GOT3 (cell line): ENCODE measurements at places on chromosomes 6 and 20.
A peak's percentile ranks its signal among the peaks of the same experiment; 100 is the strongest.

- no peak for DNase-seq
Observed at GRCh38 chr6:114344971-114345275, 2.1 kb upstream of the HS3ST5 start.

DNA sequence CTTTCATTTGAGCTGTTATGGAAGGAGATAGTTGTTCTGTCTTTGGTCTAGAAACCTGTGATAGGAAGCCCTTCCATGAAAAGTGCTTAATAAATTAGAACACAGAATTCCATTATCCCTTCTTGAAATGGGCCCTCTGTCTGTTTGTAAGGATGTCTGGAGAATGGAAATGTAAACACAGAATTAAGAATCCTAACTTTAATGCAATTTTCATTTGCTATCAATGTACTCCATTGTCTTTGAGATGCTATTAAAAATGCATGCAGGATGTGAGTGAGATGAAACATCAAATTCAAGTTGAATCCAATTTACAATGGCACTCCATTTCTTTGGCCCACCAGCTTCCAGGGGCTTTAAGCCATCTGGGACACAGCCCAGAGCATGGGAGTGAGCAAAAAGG lies 13.9 kb upstream of the AARS2 start:
- no peak for DNase-seq

GRCh38 chr20:58512808-58513552 lies 2.2 kb downstream of the APCDD1L start:
- no peak for DNase-seq

DNA sequence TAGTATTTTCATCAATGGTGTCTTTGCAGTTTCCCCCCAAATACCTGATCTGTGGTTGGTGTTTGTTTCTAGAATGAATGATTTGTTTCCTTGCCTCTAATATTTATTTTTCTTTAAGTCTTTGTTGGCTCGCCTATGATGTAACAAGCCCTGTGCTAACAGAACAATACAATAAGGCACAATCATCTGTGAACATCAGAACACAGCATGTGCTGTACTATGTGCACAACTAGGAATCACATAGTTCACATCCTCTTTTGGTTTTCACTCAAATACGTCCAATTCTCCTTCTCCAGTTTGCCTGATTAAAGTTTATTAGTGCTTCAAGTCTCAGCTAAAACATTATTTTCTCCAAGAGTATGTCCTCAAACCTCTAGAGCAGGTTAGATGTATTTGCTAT lies 613.1 kb downstream of the EPHA7 start:
- DNase-seq = no peak

DNA sequence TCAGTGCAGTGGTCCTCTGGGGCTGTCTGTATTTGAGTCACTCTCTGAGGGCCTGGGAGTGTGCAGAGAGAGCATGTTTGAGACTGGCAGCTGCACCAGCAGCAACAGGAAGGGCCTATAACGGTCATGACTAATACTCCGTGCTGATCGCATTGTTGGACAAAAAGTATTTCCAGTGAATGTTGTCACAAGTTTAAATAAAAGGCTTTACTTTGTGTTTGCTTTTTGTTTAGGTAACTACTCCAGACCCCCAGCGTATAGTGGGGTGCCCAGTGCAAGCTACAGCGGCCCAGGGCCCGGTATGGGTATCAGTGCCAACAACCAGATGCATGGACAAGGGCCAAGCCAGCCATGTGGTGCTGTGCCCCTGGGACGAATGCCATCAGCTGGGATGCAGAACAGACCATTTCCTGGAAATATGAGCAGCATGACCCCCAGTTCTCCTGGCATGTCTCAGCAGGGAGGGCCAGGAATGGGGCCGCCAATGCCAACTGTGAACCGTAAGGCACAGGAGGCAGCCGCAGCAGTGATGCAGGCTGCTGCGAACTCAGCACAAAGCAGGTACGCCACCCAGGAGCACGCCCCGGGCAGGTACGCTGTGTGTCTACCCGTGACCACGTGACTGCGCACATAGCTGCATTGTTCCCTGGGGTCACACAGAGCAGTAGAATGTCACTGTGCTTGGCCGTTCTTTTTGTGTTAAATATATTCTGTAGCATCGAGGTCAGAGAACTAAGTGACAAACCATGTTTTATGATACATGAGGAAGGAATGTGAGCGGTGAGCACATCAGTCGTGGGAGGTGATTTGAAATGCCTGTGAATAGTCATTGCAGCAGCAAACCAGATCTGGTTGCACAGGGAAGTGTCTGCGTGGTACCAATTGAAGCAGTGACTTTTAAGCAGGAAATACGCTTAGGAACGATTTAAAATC lies 174.7 kb downstream of the TMEM242 start:
- peak; percentile 31 for DNase-seq

GRCh38 chr20:59564171-59564570 lies 40.2 kb upstream of the PHACTR3 start:
- no peak for DNase-seq

DNA sequence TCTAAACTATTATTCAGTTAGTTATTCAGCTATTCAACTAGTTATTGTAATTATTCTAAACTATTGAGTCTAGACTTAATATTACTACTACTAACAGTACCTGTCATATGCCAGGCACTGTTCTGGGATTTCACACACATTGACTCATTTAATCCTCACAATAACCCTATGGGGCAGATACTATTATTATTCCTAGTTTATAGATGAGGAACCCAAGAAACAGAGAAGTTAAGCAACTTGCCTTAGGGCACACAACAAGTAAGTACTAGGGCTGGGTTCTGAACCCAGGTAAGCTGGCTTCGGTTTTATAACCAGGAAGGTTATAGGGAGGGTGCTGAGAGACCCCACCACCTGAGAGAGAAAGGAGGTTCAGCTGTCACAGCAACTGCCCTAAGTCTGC lies 7.8 kb downstream of the TEAD3 start:
- no peak for DNase-seq

GRCh38 chr6:17519120-17519519 lies 81.0 kb upstream of the FAM8A1 start:
- DNase-seq = no peak

DNA sequence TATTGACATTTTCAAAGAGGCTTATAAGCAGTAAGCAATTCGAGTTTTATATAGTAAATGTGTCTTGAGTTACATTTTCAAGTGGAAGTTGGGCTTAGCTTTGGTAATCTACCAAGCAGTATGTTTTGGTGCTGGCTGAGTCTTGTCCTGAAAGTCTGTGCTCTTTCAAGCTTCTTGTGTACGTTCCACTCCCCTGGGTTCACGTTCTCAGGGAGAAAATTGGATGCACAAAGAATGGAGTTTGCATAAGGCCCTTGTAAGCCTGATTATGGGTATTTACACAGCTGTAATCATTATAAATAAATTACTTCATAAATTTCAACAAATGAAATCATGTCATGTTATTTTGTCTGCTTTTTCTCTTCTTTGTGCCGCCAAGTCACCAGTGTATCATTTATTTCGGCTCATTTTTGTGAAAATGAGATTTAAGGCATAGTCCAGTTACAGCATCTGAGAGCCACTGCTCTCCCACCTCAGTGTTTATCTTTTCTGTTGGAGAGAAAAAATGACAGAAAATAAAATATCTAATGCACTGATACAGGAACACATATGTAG lies 262.5 kb downstream of the BTBD3 start:
- no peak for DNase-seq

DNA sequence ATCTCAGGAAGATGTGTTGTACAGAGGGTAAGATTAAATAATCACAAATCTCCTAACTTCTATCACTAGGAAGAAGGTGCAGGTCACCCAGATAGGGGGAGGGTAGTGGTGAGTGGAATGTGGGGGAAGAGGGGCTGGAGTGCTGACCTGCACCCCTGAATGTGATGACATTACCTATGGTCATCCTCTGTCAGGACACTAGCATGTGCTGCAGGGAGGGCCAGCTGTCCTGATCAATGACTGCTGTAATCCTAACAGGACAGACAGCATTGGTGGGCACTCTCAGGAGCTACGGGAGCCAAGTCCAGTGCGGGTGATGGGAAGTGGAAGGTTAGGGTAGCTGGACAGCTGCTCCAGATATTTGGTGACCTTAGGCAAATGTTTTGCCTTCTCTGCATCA lies 45.2 kb upstream of the CST5 start:
- DNase-seq = no peak

DNA sequence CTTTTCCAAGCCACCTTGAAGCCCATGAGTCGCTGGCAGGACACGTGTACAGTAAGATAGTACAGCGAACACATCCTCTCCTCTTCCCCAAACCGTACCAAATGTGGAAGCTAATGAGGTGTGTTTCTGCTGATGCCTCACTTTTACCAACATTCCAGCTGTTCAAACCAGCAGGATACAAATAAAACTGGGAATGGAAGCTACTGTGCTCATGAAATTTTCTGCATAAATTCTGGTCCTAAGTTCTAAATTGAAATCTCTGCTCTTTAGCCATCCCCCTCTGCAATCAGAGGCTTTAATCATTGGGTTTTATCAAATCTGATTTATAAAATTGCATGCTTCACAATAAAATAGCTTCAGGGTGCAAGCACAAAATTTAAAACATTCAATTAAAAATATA lies 81.9 kb upstream of the RIN2 start:
- DNase-seq = no peak

DNA sequence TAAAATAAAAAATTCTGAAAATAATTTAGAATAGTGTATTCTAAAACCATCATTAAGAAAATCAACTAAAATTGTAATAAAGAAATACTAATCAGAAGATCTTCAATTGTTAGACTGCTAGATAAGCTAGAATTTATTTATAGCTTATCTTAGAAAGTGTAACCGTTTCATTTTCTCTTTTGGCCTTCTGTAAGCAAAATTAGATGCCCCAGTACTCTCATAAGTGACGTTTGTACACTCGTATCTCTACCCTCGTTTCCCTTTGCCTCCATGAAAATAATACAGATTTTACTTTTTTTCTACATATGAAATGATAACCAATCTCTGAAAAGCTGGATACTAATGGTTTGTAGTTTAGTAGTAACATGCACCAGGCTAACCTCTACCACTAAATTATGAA lies 19.8 kb downstream of the DSE start:
- no peak for DNase-seq

DNA sequence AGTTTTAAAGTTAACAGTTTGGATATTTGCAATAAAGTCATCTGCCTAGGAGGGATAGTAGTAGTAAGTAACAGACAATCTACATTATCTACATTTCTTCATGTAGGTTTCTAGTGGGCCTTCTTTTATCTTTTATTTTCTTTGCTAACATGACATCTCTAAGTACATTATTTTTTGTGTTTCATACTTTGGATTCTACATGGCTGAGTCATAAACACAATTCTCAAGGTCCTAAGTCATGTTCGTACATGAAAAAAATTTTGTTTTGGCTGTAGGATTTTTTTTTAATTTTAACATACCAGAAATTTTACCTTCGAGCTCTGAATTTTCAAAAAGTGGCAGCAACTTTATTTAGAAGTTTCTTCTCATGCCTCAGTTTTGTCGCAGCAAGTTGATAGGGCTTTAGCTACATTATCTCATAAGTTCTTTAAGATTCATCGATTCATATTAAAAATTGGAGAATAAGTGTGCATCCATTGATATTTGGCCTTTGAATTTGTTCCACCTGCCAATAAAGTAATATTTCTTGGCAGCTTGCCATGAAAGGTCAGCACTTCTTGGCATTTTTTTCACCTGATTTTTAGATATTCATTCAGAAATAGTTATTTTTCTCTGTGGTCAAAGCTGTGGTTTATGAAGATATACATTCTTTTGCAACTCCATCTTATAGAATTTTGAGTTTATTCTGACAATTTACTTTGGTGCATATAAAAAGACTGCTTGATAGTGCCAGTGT lies 146.2 kb downstream of the GRIK2 start:
- no peak for DNase-seq

- no peak for DNase-seq
Observed at GRCh38 chr20:63309261-63310071, 16.5 kb downstream of the COL20A1 start.

- peak; percentile 72 for DNase-seq
Observed at GRCh38 chr6:43702534-43703440, 15.2 kb upstream of the MRPS18A start.

- no peak for DNase-seq
Observed at GRCh38 chr20:17520583-17520982, 10.6 kb downstream of the BFSP1 start.

GRCh38 chr6:144888621-144889020 lies 603.5 kb downstream of the UTRN start:
- no peak for DNase-seq

- no peak for DNase-seq
Observed at GRCh38 chr6:130368576-130368975, 2.8 kb downstream of the TMEM200A start.

DNA sequence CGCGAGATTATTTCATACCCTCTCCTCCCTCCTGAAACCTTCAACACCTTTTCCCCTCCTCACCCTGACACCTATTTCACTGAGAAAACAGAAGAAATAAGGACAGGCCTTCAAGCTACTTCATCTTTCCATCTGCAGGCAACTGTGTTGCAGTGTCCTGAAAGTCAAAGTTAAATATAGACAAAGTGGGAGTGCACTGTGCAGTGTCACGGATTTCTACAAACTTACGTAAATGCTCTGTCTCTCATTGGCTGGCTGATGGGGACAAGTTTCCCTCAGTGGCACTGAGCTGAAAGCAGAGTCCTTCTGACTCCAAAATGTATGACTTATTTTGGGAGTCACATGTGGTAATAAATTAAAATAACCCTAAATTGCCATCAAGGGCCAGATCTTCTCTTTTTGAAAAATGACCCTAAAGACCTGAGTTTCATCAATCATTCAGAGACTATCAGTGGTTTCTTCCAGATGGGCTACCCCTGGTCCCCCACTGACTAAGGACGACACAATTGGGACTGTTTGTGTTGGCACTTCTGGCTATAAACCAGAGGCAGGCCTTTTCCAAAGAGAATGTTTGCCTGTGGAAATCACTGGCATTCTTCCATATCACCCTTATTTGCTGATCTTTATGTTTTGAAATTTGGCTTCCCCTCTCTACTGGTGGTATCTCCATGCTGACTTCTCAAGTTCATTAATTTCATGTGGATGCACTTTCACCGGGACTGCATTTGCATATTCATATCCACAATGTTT lies 21.6 kb downstream of the ALDH8A1 start:
- no peak for DNase-seq

DNA sequence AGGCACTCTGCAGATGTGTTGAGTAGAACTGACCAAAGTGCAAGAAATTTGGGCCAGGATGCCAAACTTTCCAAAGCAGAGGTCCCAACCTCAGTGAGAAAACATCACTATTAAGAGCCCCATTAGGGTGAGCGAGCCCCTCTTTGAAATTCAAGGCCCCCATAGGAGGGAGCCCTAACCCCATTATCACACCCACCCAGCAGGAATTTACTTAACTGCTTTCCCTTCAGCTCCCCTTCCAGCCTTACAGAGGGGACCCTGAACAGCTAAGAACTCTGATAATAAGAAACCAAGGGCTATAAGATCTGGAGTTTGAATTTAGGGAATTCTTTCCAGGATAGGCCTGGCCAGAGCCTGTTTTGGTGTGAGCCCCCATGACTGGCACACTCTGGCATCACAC lies 130.6 kb downstream of the NFATC2 start:
- DNase-seq = no peak

DNA sequence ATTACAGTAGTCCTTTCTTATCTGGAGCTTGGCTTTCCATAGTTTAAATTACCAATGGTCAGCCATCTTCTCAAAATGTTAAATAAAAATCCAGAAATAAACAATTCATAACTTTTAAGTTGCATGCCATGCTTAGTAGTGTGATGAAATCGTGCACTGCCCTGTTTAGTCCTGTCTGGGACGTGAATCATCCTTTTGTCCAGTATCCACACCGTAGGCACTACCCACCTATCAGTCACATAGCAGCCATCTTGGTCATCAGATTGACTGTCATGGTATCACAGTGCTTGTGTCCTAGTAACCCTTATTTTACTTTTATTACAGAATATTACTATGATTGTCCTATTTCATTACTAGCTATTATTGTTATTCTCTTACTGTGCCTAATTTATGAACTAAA lies 924.1 kb downstream of the EYS start:
- no peak for DNase-seq
